Natural killer cell treated with Interleukin-12 subunit alpha and Interleukin-12 subunit beta and Interleukin-15 and Interleukin-18, amount 100 ng/mL, for 72 hours (primary cell): ENCODE measurements at places on chromosomes 12 and 14.

- no peak for DNase-seq
Observed at GRCh38 chr12:52975204-52975603, 26.3 kb downstream of the KRT18 start.

- peak; percentile 92 for DNase-seq
Observed at GRCh38 chr14:24429395-24430142, at the start of the genes CBLN3 and KHNYN. Gene CBLN3 (minus strand): TSS chr14:24429668. CDS start chr14:24429054, 614 bp downstream. Gene KHNYN (plus strand): TSS chr14:24429954. CDS start chr14:24430731, 777 bp downstream.

DNA sequence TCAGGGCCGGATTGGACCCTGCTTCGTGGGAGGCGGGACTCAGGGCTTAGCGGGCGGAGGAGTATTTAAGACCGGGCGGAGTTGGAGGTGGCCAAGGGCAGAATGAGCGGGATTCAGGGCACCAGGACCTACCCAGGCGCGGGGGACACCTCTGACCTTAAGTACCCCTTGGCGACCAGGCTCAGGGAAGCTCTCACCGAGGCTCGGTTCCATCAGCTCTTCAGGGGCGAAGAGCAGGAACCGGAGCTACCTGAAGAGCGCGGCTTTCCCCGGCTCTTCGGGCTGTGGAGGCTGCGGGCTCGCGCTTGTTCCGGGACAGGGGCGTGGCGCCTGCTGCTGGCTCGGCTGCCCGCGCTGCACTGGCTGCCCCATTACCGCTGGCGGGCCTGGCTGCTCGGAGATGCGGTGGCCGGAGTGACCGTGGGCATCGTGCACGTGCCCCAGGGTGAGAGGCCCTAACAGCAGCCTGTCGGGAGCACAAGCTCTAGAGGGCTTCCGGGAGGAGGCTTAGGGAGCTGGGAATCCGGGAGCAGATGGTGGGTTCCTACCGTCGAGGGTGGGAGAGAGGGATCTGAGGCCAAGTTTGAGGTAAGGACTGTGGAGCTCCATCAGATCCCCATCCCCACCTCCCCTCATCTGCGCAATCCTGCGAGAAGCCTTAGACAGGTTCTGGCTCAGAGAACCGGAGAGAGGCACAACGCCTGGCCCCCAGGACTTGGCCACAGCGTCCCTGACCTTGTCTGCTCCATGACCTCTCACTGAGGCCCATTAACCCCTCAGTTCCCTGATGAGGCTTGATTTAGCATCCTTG is 8.4 kb downstream of the ARHGEF25 start:
- DNase-seq, result no peak

DNA sequence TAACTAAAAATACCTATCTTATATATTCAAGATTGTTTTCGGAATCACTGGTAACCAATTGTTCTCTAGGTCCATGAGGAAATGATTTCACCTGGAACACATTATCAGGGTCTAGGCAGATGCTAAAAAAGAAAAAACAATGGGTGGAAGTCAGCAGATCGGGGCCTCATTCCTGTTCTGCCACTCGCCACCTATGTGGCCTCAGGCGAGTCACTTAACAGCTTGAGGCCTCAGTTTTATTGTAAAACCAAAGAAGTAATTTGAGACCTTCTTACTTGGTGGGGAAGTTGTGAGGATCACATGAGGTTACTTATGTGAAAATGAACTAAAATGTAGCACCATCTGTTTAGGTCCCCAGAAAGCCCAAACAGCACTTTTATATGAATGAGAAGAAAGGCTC is 6.2 kb upstream of the RNASE10 start:
- no peak for DNase-seq

GRCh38 chr12:121789800-121790728 is 3.4 kb downstream of the RHOF start:
- peak; percentile 98 for DNase-seq

DNA sequence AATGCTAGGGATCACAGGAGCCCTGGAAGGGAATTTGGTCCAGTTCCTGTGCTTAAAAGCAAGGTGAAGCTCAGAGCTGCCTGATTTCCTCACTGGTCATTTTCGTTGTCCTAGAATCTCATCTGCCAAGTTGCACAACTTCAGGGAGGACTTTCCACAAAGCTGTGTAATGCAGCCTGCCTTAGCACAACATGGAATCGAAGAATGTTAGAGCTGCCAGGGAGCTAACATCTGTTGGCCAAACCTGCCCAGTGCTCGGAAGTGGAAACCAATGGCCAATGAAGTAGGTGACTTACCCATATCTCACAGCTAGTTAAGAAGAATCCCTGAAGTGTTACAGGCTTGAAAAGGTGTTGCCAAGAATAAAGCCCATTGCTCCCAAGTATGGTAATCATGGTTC is 79.9 kb upstream of the SSTR1 start:
- no peak for DNase-seq

DNA sequence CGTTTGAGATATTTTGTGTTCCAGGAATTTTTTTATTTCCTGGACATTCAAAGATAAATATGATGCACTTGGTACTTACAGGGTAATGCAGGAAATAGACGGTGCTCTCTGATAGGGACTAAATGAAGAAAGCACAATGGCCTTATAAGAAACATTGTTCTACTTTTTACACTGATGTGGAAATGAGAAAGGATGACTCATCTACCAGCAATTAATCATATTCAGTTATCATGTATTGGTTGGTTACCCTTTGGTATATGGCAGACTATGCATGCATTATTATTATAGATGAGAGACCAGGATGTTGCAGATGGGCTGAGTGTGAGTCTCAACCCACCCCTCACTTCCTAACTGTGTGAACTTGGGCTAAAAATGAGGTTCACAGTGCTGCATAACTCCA is 222.2 kb downstream of the FLRT2 start:
- no peak for DNase-seq

- DNase-seq, result no peak
Observed at GRCh38 chr14:90757452-90757851, 58.8 kb downstream of the TTC7B start.

DNA sequence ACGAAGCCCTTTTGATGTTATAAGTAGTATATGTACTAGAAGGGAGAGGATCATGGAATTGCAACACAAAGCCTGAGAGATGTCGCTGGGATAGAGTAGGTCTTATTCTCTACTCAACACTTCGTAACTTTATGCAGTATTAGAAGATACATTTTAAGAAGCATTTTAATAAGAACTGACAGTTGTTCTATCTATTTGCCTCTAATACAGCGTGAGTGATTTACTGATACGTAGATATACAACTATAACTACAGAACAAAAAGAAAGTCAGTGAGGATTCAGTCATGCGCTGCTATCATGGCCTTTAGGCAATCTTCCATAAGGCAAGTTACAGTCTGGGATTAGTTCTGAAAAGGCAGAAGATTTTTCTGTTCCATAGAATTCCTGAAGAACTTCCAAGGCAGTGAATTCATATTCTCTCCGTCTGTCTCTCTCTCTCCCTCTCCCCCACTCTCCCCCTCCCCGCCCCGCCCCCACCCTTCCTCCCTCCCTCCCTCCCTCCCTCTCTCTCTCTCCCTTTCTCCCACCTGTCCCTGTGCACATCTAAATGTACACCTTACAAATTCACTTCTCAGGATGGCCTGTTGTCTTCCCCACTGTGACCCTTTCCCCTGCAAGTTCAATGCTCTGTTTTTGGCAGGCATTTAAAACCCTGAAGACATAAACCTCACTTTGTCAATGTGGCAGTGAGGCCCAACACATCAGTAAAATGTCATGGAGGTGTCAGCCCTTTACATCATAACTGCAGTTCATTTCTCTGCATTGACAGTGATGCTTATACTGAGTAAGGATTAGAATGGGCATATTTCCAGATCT is 470.6 kb downstream of the EGLN3 start:
- no peak for DNase-seq

- DNase-seq, result no peak
Observed at GRCh38 chr14:102079700-102079979, 7.2 kb downstream of the HSP90AA1 start.

- no peak for DNase-seq
Observed at GRCh38 chr12:120071493-120072020, 45.0 kb downstream of the RAB35 start.

DNA sequence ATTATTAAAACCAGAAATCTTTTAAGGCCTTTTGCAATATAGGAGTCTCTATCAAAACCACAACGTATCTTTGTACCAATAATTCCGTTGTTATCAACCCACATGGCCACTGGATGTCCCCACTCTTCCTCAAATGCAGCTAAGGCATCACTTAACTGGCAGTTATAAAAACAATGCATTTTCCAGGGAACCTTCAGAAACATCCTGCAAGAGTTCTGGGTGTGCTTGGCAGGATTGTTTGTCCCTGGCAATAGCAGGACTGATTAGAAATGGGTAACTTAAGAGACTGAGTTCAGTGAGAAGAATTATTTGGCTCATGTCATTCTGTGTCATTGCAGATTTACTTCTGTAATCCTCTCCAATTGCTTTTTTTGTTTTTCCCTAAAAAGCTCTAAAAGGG is 112.0 kb downstream of the SLC15A5 start:
- DNase-seq, result no peak

- no peak for DNase-seq
Observed at GRCh38 chr14:74492776-74493342, at the start of gene NPC2. Gene NPC2 (minus strand): TSS chr14:74493305. CDS start chr14:74493274, 31 bp downstream.
